ENCODE measurements at places on chromosomes 2 and 18.

- no peak for DNase-seq
Observed at GRCh38 chr2:117858892-117859531, 44.5 kb downstream of the DDX18 start.

DNA sequence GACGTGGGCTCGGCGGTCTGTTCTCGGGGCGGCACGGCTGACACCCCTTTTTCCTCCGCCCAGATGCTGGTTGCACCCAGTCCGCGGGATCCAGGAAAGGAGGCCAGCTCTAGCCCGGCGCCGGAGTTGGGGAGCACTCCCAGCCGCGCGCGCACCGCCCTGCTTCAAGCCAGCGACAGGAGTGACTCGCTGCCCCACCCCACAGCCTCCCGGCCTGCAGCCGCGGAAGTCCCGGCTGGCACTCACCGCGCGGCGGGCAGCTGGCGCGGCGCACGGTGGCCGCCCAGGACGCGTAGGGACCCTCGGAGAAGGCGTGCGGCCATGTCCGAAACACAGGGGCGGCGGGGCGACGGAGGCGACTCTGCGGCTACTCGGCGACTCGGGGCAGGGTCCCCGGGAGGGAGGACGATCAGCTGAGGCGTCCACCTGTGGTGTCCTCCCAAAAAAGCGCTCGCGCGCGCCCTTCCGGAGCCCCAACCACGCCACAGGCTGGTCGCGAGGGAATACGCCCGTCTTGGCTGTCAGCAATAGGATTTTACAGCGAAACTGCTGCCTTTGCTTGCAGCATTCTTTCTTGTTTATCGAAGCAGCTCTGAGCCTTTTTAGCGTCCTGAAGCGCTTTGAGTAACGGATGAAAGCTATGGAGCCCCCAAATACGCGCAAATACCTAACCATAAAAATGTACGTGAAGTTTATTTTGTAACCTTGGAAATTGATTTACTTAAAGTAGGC is at the start of gene ACADL:
TSS of gene ACADL (minus strand) at position 507 of the 732 bp plus-strand sequence. CDS start at position 323, 184 bp downstream.
- DNase-seq: peak; percentile 60

DNA sequence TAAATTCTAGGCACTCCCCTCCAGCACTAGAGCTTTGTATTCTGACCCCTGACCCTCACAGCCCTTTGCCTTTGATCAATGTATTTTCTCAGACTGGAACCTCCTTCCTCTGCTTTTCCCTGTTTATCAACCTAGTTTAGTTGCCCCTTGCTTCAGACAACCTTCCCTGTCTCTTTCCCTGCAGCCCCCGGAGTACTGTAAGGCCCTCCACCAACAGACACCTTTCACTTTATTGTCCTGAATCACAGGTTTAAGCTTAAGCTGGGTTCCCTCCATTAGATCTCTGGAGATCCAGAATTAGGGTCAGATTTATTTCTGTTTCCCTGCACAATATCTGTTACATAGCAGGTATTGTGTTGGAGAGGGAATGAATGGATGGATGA is 140.2 kb downstream of the DDX1 start:
- DNase-seq: no peak

DNA sequence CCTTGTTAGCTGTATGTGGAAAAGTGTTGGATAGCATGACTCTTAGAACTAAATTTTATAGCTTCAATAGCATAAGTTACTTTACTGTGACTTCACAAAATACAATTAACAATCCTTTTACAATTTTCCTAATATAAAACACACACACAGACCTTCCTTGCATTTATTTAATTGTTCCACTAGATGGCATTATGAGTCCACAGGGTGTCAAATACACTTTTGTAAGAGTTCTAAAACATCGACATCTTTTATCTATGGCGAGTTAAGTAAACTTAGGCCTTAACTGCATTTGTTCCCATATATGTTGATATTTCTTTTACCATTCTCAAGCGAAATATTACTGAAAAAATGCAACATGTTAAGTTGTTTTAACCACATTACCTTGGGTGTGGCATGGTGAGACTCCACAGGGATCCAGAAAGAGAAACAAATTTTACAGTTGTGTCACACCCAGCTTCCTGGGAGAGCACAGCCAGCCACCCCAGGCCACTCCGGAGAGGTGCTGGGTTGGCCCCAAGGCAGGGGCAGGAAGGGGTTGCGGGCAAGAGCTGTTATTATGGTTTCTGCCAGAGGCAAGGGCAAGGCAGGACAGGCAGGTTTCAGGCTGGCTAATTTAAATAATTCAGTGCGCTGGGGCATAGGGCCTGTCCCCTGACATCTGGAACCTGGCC is 312.4 kb upstream of the MC4R start:
- no peak for DNase-seq

- DNase-seq: no peak
Observed at GRCh38 chr2:217956586-217957457, 46.0 kb downstream of the TNS1 start.

DNA sequence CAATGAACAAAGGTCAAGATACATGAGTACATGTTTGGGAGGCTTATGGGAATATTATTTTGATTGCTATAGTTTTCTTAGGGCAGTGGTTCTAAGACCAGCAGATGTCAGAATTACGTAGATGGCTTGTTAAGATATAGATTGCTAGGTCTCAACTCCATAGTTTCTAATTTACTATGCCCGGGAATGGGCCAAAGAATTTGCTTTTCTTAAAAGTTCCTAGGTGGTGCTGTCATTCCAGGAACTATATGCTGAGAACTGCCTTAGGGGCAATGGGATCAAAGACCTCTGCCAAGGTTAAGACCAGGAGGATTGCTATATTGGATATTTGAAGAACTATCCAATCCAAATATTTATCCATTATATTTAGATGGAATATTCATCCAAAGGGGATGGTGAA is 141.8 kb downstream of the FSIP2 start:
- no peak for DNase-seq
